COLO829 (cell line): ENCODE measurements at places on chromosomes 3 and 15.

- DNase-seq, result no peak
Observed at GRCh38 chr15:66720206-66721010, 18.4 kb downstream of the SMAD6 start.

DNA sequence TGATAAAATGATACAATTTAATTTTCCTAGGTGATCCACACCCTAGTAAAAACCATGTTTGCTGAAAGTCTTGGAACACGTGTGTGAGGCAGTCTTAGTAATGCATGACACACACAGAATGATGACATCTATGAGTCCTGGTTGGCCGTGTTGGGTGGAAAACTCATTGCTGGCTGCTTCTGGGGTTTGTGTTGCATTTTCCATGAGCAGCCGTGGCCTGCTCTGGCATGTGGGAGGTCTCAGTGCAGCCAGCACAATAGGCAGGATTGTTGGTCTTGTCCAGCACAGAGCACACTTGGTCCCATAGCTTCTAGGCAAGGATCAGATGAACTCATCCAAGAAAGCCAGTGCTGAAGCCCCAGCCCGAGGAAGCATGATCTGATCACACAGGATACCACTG, 172.8 kb upstream of the UBE3A start:
- peak; percentile 21 for DNase-seq

- DNase-seq, result peak; percentile 53
Observed at GRCh38 chr3:190811775-190812480, 50.6 kb downstream of the GMNC start.

DNA sequence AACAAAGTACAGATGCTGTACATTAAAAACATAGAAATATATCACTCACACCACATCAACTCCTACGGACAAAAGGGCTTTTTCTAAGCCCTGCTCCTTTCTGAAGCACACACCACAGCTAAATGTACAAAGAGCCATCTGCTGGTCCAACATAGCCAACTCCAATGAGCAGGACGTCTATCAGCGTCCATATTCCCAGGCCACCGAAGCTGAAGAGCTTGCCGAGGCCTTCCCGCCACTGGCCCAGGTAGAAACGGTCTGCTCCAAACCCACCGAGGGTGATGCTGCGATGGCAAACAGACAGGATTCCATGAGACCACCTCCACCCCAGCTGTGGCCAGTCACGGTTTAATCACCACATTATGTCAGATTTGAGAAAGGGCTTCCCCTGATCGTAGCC, 9.8 kb downstream of the TM2D3 start:
- DNase-seq, result no peak

GRCh38 chr3:86056962-86057361, 934.0 kb downstream of the VGLL3 start:
- DNase-seq, result no peak

- DNase-seq, result no peak
Observed at GRCh38 chr3:126100269-126100633, 16.3 kb upstream of the SLC41A3 start.

- no peak for DNase-seq
Observed at GRCh38 chr15:98547741-98548138, 100.6 kb upstream of the IGF1R start.

DNA sequence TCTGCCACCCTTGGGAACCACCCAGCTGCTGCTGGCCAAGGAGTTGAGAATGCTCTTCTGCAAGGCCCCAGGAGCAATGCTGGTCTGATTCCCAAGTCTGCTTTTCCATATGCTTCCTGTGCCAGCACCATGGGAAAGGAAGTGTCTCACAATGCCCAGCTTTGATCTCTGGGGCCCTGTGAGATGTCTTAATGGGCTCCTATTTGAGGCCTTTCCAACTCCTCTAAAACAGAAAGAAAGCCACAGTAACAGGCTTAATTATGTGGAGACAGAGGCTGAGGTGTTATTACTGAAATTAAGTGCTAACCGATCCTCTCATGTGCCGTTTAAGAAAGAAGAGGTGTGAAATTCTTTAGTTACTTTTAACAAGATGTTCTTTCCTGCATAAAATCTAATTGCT, 4.5 kb downstream of the EOGT start:
- peak; percentile 33 for DNase-seq

GRCh38 chr3:127448671-127449070, 141.9 kb downstream of the TPRA1 start:
- DNase-seq, result no peak

DNA sequence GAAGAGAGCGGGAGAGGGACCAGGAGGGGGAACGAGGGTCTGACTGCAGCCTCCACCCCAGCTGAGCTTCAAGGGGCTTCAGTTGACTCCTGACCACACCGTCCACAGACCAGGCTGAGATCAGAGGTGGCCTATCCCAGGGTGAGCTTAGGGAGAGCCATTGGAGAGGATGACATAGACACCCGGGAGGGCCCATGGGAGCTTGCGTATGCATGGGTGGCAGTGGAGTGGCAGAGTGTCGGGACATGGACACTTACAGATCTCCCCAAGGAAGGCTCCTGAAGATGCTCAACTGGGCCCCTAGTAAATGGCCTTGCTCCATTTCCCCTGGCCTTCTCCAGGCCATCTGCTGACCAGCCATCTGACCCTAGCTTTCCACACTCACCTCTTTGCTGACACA, 12.6 kb upstream of the ALAS1 start:
- no peak for DNase-seq

DNA sequence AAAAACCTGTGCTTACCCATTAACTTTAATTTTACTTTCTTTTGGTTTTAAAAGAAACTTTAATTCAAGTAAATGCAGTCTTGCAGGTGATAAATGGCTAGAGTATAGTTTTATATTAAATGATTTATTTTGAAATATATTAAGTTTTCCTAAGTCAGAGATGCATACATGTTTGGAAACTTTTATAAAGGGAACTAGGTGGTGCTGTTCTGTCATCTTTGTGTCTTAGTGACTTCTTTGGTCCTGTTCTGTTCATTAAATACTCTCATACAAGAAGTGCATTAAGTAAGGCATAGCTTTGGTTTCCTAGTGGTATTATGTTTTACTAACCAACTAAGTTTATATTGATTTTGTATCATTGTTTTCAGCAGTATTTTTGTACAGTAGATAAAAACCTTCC, 15.6 kb downstream of the CADM2 start:
- DNase-seq, result no peak

DNA sequence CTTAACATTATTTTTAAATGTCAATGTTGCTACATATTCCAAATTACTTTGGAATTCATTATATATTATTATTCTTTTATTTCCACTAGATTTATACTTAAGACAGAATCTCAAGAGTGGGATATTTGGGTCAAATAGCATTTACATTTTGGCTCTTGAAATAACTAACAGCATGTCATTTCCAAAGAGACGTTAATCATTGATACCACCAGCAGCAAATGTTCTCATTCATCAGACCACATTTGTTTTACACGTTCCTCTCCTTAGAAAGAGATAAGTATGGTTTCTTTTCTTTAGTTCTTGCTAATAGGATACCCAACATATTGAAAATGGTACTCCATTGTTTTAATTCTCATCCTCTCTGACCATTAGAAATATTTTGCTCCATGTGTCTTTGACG, 229.8 kb downstream of the LPP start:
- no peak for DNase-seq

GRCh38 chr3:76582632-76583378, 457.1 kb upstream of the ROBO2 start:
- DNase-seq, result peak; percentile 40

DNA sequence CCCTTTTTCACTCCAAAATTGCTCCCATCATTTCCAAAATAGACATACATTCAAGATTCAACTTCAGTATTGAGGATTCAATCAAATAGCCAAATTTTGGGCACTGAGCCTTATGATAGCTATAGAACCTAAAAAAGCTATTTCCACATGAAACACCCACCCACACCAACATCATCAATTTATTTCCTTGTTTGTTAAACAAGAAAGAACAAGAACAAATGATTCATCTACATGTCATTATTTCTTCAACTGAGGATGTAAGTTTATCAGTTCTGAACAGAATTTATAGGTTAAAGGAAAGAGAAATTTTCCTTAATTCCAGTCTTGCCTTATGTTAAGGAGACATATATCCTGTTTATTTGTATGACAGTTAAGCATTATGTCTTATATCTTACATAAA, 32.2 kb downstream of the DPPA2 start:
- DNase-seq, result no peak

GRCh38 chr3:153853163-153853562, 268.0 kb upstream of the ARHGEF26 start:
- DNase-seq, result no peak

DNA sequence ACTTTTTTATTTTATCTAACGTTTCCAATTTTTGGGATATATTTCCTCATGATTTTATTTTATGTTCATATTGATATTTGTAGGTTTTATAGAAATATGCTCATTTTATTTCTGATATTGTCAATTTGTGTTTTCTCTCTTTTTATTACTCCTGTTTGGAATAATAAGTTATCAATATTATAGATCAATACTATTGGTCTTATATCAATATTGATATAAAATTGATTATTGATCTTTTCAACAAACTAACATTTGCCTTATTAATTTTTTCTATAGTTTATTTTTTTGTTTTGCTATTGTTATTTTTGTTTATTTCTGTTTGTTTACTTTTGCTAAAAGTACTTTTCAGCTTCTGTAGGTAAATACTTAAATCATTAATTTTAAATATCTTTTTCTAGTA, 90.8 kb upstream of the CNTN6 start:
- DNase-seq, result no peak

- no peak for DNase-seq
Observed at GRCh38 chr3:15955968-15956367, 158.2 kb upstream of the ANKRD28 start.

DNA sequence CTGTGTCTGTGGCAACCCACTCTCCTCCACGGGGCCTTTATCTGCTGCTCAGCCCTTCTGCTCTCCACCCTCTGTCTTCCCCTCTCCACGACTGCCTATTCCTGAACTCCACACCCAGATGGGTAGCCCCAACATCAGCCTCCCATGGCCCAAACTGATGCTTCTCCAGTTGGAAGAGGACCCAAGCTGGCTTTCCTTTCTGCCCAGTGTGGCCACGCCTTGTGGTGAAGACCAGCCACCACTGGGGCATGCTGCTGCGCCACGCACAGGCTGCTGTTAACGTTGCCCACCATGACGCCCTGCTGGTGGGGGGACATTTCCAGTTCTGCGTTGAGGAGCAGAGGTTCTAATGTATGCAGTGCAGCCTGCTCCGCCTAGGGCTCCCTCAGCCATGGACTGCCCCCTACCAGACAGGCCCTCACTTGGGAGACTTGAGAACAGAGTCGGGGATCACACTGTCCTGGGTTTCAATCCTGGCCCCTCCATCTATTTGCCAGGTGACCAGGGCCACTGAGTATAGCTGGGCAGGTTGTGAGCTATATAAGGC, 26.9 kb downstream of the CFAP100 start:
- DNase-seq, result no peak

DNA sequence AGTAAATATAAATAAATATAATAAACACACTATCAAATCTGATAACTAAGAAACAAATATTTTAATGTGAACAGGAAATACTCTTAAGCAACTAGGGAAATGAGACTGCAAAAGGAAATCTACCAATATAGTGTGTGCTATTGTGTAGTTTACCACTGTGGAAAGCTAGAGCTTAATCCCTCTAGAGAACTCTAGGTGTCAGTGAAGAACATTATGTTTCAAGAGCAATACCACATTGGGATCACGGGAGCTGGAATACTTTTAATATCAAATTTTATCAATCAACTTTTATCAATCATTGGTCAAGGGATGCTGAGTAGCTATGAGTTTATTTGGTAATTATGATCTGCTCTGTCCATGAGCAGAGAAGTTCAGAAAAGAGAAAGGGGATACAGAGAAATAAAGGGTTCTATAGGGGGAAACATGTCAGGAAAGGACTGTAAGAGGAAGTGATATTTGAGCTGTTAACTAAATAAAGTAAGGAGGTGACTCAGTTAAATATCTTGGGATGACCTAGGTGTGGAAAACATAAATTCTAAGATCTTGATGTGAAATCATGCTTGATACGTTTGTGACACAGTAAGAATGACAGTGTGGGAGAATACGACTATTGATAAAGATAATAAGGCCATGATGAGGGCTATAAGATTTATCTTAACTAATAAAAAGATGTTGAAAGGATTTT, 762.2 kb upstream of the ALCAM start:
- DNase-seq, result peak; percentile 37

GRCh38 chr15:59159210-59159609, 47.4 kb upstream of the LDHAL6B start:
- DNase-seq, result no peak

DNA sequence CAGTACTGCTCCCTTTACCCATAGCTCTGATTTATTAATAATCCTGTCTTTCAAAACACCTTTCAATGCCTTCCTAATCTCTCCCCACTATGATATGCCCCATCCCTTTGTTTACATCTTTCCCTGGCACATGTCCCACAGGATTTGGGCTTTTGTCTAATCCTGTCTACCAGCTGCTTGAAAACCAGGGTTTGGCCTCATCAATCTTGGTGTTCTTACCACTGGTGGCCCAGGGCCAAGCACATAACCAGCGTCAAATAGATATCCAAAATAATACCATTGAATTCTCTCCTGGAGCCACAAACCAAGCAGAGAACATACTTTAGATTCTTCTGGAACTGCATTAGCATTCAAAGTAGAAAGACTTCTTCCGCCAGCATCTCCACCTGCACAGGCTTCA, 104.8 kb upstream of the PPP2R3A start:
- no peak for DNase-seq

- no peak for DNase-seq
Observed at GRCh38 chr3:13543253-13543652, 5.7 kb upstream of the FBLN2 start.

- DNase-seq, result no peak
Observed at GRCh38 chr3:67145738-67146137, 147.6 kb downstream of the KBTBD8 start.

DNA sequence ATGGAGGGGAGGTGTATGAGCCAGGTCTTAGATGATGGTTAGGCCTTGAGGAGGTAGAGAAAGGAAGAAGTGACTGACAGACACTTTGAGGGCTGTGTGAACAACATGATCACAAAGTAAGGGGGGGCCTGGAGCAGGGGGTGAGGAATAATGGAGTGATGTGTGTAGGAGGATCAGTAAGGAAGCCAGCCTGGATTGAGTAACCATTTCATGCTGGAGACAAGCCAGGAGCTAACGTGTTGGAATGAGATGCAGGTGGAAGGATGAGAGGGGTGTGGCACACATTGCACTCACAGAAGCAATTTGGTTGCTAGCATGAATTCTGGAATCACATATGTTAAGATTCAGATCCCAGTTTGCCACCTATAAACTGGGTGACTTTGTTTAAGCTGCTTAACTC, 65.5 kb downstream of the BBX start:
- no peak for DNase-seq

- DNase-seq, result no peak
Observed at GRCh38 chr3:58425782-58426181, 7.8 kb downstream of the PDHB start.

- no peak for DNase-seq
Observed at GRCh38 chr3:94365006-94365405, 302.1 kb downstream of the NSUN3 start.

- DNase-seq, result peak; percentile 86
Observed at GRCh38 chr3:53236112-53236841, 19.5 kb downstream of the TKT start.

GRCh38 chr3:56758539-56758981, 43.2 kb downstream of the ARHGEF3 start:
- peak; percentile 91 for DNase-seq
